Liver (tissue), 10 donors: ENCODE measurements at places on chromosomes 2 and 18. TPM values are rescaled to one million over a fixed set of nuclear protein-coding genes. Genes with fewer than 3 reads are reported as not detected.

HYCC2 gene
- total RNA-seq: 15.4 TPM

GRCh38 chr2:204362581-204362980 is 182.7 kb upstream of the PARD3B start:
- no peak for DNase-seq

ACVR1C gene
- total RNA-seq: 0.19 TPM

- DNase-seq: no peak
These were observed 502.0 kb downstream of the RNF144A start for GRCh38 chr2:7419186-7419585.

DNA sequence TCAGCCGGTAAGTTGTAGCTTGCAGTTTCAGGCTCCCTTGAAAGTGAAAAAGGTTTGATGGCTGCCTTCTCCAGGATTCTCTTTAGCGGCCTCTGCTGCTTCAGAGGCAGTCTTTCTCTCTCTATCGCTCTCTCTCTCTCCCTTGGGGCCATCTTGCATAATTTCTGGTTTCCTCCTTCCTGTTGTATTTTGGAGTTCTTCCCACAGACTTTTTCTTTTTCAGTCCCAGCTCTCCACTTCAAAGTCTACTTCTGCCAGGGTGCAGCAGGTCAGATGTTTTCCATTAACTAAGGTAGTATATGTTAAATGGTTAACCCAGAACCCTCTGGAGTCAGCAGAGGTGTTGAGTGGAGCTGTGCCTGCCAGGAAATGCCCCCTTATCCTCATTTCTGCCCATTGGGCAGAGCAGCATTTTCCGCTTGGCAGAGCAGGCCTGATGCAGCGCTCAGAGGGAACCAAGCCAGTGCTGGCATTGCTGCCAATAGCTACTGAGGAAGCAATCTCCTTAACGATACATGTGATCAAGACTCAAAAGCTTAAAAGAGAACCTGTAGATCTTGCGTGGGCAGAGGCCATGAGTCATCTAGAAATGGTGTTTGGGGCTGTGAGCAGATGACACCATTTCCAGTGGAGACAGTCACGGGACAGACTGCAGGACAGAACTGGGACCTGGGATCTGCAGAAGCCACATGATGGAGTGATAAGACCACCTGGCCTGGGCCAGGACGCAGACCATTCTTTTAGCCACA is 20.8 kb downstream of the DBI start:
- DNase-seq: peak; percentile 30

- no peak for DNase-seq
These were observed 135.2 kb upstream of the NFATC1 start for GRCh38 chr18:79260510-79260909.

PLEKHH2 gene
- 3.8 TPM for total RNA-seq

METTL5 gene
- 25.7 TPM for total RNA-seq

DNA sequence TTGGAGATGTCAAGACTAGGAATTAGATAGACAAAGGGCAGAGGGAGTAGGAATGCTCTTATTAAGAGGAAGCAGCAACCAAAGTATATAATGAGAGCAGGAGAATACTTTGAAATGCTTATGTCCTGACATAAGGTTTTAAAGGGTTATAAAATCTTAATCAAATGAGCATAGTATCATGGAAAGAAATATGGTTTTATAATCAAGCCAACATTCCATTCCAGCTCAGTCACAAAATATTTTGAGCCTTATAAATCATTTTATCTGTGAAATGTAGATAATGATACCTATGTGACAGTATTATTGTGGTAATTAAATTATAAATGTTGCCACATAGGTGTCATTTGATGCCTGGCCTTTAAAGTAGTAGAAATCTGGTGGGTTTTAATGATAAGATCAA is 17.6 kb downstream of the VSNL1 start:
- DNase-seq: no peak

ERLEC1 gene
- 30.1 TPM for total RNA-seq
